ENCODE measurements at places on chromosomes 13 and 19.

- DNase-seq: no peak
Observed at GRCh38 chr13:27203186-27203585, 31.6 kb upstream of the USP12 start.

GRCh38 chr13:95207769-95208366 lies 93.4 kb downstream of the ABCC4 start:
- no peak for DNase-seq

DNA sequence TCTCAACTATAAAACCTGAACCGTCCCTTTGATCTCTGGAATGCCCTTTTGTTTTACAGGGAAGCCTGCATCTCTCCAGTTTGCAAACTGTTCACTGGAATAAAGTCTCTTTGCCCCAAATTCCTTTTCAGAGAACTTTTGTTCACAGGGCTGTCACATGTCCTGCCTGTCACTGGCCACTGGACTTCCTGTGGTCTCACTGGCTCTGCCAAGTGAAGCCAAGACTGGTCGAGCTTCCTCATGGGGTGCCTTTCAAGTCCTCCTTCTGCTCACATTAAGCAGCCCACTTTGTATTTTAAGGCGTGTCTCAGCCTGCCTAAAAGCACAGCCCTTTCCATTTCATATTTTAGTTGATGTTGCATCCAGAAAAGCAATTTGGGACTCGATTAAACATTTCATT lies 215.7 kb downstream of the KATNAL1 start:
- DNase-seq: no peak

DNA sequence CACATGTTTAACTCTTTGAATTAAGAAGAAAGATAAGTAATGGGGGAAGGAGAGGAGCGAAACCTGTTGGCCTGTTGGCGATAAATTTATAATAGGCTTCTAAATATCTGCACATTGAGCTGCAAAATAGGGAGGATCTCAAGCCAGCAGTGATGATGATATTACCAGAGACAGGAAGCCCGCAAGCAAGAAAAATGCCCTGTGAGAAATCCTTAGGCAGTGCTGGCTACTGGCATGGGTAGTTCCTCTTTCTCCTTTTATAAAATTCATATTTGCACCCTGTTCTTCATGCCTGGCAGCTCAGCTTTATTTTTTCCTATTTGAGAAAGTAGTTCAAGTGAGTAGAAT lies 858 bp upstream of the USP12 start:
- peak; percentile 27 for DNase-seq

DNA sequence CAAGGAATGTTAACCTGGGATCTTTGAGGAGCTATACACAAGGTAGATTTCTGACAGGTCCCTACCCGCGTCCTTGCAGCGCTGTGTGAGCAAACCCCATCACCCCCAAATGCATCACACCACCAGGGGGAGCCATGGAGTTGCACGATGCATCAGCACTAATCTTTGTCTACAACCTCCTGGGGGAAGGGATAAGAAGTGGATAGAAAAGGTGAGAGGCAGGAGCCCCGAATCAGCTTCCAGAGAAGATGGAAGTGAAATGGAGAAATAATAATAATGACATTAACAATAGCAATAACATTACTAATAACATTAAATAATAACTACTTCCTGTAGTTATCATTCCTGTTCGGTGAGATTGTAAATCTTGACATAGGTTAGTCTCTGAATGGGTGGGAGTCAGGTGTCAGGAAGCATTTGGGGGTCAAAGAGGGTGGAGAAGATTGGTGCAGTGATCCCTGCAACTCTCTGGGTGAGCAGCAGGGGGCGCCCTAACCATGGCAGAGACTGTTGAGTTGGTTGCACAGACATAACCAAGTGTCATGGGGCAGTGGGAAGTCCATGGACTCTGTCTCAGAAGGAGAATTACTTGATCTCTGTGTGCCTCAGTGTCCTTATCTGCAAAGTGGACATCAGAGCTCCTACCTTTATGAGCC lies 16.5 kb downstream of the SIGLEC7 start:
- no peak for DNase-seq

DNA sequence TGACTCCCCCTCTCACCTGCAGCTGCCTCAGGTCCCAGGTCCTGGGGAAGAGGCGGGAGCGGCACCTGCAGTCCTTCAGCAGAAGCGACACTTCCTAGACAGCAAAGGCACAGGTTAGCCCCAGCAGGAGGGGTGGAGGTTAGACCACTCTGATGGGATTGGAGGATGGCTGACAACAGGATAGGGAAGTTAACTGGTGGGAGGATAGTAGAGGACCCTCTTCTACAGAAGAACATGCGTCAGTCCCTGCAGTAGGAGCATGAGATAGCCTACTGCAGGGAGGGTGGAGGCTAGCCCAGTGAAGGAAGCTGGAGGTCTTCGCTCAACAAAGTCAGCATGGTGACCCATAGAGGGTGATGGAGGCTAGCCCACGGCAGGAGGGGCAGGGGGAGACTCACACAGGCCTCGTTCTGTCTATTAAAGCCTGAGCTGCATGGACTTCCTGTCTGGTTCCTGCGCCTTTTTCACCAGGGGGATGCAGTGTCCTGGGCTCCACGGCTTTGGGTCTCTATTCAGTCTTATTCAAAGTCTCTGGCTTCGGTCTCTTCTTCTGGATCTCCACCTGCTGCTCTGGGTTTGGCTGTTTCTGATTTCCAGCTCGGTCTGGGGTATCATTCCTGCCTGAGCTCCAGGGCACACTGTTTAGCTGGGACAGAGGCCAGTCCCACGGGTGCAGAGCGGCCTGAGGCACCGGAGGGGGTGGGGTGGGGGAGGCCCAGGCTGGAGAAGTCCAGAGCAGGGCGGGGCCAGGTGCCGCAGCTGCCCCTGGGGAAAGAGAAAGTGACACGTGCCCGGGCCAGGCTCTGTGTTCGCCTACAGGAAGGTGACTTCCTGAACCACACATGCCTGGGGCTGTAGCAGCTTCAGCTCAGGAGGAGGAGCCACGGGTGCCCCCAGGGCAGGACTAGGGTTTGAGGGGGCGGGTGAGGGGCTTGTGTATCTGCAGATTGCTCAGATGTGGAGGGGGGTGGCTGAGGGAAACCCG lies 7.3 kb downstream of the IFNL3 start:
- DNase-seq: peak; percentile 29

DNA sequence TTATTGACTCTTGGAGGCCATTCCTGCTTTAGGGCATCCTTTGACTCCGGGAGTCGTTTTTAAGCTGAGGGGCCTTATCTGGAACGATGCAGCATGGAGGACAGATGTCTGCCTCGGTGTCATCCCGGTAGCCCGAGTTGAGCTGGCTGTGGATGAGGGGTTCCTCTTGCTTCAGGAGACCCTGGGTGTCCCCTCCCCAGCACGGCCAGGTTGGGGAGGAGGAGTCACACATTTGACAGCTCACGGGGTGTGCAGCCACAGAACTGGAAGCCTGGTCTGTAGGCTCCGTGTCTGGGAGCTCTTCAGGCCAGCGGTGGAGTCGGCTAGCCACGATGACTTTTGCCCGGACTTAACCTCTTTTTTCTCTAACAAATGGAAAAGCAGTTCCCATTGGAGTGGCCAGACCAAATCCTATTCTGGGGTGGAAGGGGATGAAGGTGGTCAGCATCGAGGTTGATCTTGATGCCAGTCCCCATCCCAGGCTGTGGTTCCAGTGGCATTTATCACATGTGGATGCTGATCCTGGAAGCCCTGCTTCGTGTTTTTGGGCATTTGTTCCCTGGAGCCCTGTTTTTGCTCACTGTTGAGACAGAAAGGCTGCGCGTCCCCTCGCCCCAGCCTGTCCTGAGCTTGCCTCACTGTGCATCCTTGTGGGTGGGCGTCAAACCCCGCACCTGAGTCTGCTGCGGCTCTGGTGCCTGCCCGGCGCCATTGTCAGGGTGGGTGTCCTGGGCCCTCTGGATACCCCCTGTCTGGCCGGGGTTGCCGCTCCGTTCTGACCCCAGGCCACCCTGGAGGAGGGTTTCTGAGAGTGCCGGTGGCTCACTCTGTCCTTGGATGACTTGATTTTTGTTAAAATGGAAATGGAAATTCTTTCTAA lies 12.0 kb downstream of the TFDP1 start:
- no peak for DNase-seq

DNA sequence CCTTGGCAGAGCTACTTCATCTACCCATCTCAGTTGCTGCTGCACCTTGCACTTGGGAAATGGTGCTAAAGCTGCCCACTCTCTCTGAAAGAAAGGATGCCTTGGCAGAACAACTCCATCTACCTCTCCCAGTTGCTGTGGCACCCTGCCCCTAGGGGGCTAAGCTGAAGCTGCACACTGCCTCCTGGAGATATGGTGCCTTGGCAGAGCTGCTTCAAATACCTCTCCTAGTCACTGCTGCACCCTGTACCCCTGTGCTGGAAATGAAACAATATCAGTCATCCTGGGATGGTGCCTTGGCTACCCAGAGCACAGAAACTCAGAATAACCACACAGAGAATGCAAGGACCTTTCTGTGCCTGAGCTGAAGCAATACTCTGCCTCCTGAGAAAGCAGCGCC lies 615.8 kb downstream of the DIAPH3 start:
- no peak for DNase-seq

DNA sequence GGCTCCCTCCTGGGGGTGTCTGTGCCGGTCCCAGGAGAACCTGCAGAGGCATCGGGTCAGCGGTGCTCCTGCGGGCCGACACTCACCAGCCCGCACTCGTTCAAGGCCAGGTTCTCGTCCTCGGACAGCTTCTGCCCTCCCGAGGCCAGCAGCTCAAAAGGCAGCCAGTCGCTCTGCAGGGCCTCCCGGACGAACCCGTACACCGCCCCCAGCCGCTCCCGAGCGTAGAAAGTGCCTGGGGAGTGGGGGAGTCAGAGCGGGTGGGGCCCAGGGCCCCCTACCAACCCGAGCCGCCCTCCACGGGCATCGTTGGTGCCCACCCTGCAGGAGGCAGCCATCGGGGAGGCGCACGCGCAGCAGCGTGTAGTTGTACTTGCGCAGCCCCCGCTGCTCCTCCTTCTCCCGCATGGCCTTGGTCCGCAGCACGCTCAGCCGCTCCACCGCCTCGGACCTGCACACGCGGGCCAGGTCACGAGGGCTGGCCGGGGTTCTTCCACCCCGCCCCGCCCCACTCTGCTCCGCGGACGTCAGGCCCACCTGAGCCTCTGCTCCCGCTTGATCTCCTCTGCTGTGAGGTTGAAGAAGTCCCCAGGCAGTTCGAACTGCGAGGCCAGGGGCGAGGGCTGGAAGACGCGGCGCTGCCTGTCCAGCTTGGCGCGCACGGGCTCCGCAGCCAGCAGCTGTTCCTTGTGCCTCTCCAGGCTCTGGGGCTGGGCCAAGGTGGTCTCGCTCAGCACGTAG lies 11.5 kb downstream of the UBXN6 start:
- no peak for DNase-seq

DNA sequence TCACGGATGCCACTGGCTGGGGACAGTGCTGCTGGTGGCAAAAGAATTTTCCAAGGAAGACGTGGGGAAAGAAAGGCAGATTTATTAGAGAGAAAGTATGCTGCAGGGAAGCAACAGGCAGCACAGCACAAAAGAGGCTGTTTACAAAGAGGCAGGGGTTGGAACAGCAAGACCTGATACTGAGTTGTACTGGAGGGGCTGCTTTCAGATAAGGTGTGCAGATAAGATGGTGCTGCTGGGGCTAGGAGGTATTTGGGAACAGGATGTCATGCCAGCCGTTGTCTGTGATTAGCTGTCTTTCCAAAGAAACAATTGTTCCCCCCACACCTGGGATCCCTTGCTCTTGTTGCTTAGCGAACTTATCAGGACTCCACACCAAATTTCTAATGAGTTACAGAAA lies 2023.3 kb upstream of the PCDH20 start:
- no peak for DNase-seq

DNA sequence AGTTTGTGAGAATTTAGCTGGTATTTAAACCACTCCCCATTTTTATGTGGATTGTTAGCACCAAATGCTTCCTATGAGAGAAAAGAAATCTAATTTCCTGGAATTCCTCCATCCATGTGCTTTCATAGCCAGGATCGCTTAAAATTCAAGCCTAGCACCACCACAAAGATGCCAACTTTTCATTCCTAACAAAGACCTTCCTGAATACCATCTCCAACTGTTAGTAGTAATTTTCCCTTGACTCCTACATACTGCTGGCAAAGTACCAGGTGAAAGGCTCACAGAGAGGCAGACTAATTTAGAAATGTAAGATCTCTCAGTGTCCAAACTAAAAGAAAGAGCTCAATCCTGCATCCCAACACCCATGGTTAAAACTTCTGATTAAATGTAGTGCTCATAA lies 386.3 kb downstream of the KCTD12 start:
- DNase-seq: no peak

- DNase-seq: no peak
Observed at GRCh38 chr19:2358548-2359173, 1.4 kb upstream of the TMPRSS9 start.

GRCh38 chr19:16791942-16792341 lies 37.3 kb upstream of the SIN3B start:
- no peak for DNase-seq

- peak; percentile 5 for DNase-seq
Observed at GRCh38 chr13:46894568-46894967, 2.3 kb downstream of the HTR2A start.

GRCh38 chr19:44611812-44612295 lies 1.5 kb upstream of the IGSF23 start:
- peak; percentile 60 for DNase-seq

- DNase-seq: no peak
Observed at GRCh38 chr19:52778811-52779210, 7.8 kb downstream of the ZNF600 start.

DNA sequence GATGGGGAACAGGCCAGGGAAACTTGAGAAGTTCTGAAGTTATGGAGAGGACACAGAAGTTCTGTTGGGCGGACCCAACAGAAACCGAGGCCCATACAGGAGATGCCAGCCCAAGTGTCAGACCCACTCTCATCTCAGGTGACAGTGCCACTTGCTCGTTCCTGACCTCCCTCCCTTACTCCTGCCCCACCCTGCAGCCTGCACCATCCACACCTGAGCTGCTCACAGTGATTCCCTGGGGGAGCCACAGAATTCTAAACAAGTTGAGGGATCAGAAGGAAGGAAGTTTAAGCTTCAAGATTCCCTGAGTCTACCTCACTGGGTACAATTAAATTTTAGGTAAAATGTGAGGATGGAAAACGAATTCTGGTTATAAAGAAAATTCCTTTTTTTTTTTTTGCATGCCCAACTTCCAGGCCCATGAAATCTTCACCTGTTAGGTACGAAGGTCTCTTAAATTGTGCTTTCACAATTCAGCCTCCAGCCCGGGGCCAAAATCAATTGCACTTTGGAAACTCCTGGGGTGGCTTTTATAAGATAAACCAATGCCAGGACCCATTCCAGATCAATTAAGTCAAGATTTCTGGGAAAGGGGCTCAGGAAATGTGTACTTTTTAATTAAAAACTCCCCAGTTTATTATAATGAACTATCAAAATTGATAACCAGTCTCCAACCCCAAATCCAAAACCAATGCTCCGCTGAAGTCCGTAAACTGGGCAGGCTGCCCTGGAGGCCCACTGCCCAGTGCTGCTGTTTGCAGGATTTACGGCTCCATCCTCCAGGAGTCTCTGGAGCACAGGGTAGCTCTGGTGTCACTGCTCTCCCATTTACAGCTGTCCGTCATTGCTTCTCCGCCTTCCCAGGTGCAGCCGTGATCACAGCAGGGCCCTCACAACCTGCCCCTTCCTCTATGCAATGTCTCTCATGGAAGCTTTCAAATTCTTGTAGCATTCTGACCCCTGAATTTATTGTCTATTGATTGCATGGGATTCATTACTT lies 643.5 kb downstream of the UQCRFS1 start:
- no peak for DNase-seq

- peak; percentile 72 for DNase-seq
Observed at GRCh38 chr19:5690955-5691821, 1.1 kb downstream of the RPL36 start.

- DNase-seq: peak; percentile 31
Observed at GRCh38 chr19:5048727-5049553, 80.0 kb downstream of the KDM4B start.
